Activated gamma-delta T cell (primary cell): ENCODE measurements at places on chromosomes 7 and 10.

- DNase-seq: no peak
Observed at GRCh38 chr7:106865130-106866041, at the start of gene PIK3CG. TSS of gene PIK3CG (plus strand) at chr7:106865282. CDS start at chr7:106867562, 2,280 bp downstream.

DNA sequence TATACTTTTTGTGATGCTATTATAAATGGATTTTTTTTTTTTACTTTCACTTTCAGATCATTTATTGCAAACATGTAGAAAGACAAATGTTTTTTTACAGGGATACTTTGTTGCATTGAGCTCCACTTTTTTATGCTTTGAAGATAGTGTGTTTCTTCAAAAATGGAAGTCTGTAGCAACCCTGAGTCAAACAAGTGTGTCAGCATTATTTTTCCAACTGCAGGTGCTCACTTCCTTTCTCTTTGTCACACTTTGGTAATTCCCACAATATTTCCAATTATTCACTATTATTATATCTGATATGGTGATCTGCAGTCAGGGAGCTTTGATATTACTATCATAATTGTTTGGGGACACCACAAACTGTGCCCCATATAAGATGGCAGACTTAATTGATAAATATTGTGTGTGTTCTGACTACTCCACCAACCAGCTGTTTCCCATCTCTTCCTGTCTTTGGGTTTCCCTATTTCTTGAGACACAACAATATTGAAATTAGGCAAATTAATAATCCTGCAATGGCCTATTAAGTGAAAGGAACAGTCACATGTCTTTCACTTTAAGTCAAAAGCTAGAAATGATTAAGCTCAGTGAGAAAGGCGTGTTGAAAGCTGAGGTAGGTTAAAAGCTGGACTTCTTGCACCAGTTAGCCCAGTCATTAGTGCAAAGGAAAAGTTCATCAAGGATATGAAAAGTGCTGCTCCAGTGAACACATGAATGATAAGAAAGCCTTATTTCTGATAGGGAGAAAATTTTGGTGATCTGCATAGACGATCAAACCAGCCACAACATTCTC, 231.3 kb upstream of the SH2B2 start:
- no peak for DNase-seq

GRCh38 chr7:84813376-84813775, 373.5 kb downstream of the SEMA3D start:
- DNase-seq: no peak

DNA sequence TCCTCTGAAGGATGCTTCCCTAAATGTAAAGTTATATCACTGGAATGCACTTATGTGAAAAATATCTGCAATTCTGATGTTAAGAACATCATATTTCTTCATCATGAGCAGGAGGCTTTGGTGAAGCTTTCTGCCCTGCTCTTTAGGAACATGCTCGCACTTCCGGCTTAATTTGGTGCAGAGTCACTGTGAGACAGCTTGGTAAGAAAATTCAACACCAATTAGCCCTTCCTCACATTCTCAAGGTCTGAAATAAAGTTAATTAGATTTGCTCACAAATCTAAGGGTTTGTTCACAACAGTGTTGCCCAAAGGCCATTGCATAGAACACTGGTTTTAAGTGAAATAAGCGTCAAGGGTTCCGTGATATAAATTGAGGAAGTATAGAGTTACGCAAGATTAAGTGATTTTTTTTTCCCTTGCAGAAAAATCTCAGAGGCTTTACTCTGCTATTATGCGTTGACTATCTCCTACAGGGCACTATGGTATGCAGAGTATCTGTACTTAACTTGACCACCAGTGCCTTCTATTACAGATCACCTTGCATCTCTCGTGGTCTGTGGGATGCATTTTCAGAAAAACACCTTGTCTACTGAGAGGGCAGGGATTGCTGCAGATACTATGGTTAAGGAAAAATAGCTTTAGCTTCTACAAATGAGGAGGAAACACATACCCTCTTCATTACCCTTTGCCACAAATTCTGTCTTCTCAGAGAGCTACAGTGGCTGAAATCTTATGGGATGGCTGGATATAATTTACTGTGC, 953.9 kb downstream of the TYW1 start:
- no peak for DNase-seq

- DNase-seq: no peak
Observed at GRCh38 chr7:45258533-45259226, 101.1 kb downstream of the RAMP3 start.

DNA sequence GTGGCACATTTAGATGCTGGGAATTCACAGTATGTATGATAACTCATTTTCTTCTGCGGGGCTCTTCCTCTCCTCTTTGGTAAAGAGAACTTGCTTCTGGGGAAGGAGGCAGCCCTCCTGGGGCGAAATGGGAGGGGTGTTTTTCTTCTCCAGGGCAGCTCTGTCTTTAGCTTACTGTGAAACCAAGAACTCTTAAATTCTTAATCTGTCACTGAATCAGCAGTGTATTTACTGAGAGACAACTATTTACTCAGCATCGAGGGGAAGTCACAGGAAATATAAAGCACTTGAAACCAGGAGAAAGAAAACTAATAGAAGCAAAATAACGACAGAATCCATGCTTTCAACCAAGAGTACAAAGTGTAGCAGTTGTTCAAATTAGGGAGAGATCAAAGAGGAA, 158.2 kb upstream of the AGK start:
- DNase-seq: no peak

GRCh38 chr7:157552295-157552993, 215.6 kb downstream of the DNAJB6 start:
- no peak for DNase-seq

- no peak for DNase-seq
Observed at GRCh38 chr10:112539340-112539739, 92.3 kb downstream of the VTI1A start.

DNA sequence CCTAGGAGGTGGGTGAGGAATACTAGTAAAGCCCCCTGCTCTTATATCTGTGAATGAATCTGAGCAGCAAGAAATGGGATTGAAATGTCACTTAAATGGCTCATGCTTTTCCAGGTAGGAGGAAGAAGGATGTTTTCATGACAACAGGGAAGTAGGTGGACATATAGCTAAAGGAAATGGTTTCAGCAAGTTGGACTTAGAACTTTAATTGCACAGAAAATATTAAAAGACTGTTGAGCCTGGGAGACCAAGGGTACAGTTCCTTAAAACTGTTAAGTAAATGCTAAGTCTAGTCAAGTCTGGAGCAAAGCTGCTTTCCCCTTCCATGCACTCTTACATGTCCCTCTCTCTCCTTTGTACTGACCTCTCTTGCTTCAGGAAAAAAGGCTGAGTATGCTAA, 301.3 kb downstream of the HGF start:
- no peak for DNase-seq

DNA sequence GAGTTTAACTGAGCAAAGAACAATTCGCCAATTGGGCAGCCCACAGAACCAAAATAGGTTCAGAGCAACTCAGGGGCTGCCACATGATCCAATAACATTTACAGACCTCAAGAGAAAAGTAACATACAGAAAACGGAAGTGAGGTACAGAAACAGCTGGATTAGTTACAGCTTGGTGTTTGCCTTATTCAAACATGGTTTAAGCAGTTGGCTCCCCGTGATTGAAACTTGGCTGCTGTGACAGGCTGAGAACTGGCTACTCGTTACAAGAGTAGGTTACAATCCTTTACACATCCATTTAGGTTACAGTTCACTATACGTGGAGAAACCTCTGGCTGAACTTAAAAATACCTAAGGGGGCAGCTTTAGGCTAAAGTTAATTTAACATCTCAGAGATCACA, 673.1 kb upstream of the PHF14 start:
- DNase-seq: no peak

GRCh38 chr10:77944519-77944918, 18.0 kb upstream of the DLG5 start:
- DNase-seq: no peak

- DNase-seq: no peak
Observed at GRCh38 chr7:27688646-27689045, 26.0 kb upstream of the HIBADH start.

- no peak for DNase-seq
Observed at GRCh38 chr10:74882427-74882826, 56.0 kb downstream of the KAT6B start.

- no peak for DNase-seq
Observed at GRCh38 chr10:13907570-13907969, 320.8 kb downstream of the PRPF18 start.

DNA sequence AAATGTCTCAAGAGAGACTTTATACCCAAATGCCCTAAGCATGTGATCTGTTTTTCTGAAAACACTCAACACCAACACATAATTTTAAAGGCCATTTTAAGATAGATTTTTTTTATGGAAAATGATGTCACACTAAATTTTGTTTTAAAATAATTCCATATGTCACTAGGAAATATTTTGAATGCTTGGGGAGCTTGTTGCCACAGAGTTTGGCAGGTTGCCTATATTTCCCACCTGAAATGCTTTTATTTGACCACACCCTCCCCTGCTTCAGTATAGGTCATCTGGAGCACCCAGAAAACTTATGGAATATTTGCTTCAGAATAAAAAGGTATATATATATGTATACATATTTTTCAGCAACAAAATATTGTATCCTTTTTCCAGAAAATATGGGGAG, 180.0 kb upstream of the ANK3 start:
- no peak for DNase-seq

DNA sequence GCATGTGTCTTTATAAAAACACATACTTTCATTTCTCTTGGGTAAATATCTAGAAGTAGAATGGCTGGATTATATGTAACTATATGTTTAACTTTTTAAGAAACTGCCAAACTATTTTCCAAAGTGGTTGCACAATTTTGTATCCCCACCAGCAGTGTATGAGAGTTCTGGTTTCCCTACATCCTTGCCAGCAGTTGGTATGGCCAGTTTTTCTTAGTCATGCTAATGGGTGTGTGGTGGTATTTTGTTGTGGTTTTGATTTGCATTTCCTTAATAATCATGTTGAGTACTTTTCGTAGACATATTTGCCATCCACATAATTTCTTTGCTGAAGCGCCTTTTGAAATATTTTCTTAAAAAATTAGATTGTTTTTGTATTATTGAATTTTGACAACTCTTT, 60.3 kb downstream of the NEUROG3 start:
- DNase-seq: no peak

- DNase-seq: no peak
Observed at GRCh38 chr10:1410032-1410431, 327.3 kb downstream of the ADARB2 start.

GRCh38 chr10:128709686-128710085, 583.5 kb upstream of the MKI67 start:
- no peak for DNase-seq

- DNase-seq: no peak
Observed at GRCh38 chr7:106668861-106669524, 8.0 kb upstream of the CCDC71L start.
